ENCODE measurements at places on chromosomes 2 and 18.

DNA sequence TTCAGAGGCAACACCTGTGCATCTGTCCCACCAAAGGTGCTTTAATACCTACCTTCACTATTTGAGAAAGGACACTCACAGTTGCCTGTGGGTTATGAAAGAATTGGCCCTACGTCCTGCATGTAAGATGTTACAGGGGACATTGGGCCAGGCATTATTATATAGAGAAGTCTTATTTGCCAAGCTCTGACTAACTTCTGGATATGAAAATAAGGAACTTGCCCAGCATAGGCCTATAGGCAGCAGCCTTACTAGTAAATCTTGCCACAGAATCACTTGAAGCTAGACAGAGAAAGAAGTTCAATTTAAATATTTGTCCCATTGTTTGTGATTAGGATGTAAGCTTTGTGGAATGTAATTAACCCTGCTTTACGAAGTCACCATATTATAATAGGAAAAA lies 41.7 kb downstream of the NLRC4 start:
- DNase-seq, result no peak

- no peak for DNase-seq
Measured at GRCh38 chr2:128159437-128159836, 68.4 kb downstream of the UGGT1 start.

GRCh38 chr2:60486067-60486466 lies 67.4 kb downstream of the BCL11A start:
- DNase-seq, result no peak

DNA sequence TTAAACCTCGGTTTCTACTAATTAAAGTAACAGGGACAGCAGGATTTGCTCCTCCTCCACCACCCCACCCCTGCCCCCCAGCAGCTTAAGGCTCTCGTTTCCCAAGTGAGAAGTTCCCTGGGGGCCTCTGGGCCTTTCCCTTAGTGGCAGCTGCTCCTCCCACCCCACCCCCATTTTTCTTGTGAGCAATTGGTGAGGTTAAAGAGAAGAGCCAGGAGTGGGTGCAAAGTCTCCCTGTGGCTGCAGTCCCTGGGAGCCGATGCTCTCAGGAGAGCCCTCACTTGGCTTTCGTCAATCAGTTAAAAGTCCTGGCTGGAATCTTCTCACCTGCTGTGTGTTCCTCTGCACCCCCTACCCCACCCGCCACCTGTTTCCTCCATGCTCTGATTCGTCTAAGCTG lies 48.7 kb upstream of the AGAP1 start:
- no peak for DNase-seq

DNA sequence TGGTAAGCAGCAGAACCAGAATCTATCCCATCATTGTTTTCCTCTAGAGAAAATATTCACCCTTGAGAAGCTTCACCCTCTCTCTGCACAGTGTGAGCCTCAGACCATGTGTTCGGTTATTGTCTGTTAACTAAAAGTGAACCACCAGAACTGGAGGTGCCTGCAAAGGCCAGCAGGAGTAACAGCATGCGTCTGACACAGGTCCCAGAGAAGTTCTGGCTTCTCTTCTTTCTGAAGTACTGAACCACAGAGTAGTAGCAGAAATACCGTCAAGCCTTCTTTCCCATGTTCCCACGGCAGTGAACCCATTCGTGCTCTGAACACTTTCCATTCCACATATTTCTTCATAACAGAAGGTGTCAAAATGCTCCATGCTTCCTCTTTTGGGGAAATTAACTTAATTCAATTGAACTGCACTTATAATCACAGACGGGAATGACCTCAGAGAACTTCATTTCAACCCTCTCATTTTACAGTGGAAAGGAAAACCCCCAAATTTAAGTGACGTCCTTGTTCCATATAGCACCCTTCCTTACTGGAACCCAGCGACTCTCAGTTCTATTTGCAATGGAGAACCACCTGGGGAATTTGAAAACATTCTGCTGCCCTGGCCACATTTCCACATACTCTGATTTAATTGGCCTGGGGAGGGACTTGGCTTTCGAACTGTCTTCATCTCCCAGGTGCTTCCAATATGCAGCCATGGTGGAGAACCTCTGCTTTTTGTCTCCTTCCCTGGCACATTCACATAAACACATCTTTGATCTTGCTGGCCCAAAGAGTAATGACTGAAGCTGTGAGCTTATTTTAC lies 519.1 kb downstream of the RNF144A start:
- DNase-seq, result no peak

Data from AG08396 (cell line).